ENCODE measurements at places on chromosomes 7 and 10.

GRCh38 chr10:17418249-17418648 is 36.1 kb downstream of the ST8SIA6 start:
- DNase-seq = no peak

DNA sequence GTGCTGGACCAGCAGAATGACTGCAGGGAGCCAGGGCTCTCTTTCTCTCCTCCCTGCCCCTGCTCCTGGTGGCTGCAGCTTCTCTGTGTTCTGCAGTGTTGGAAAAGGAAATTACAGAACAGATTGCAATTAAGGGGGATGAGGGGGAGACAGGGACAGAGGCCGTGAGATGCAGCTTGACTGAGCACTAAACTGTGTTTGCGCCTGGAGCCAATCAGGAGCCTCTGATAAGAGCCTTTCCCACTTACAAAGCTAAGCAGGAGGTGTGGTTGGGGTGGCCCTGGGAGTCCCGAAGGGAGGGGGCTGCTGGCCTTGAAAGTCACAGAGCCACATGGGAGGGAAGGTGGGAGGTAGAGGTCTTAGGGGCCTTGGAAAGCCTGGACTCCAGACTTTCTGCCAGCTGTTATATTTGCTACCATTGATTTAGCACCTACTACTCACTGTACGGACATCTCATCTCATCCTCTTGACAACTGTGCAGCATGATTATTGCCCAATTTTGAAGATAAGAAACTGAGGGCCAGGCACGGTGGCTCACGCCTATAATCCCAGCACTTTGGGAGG is 26.7 kb downstream of the TRIM8 start:
- DNase-seq = no peak

GRCh38 chr7:131067220-131067619 is 260.5 kb upstream of the MKLN1 start:
- no peak for DNase-seq

DNA sequence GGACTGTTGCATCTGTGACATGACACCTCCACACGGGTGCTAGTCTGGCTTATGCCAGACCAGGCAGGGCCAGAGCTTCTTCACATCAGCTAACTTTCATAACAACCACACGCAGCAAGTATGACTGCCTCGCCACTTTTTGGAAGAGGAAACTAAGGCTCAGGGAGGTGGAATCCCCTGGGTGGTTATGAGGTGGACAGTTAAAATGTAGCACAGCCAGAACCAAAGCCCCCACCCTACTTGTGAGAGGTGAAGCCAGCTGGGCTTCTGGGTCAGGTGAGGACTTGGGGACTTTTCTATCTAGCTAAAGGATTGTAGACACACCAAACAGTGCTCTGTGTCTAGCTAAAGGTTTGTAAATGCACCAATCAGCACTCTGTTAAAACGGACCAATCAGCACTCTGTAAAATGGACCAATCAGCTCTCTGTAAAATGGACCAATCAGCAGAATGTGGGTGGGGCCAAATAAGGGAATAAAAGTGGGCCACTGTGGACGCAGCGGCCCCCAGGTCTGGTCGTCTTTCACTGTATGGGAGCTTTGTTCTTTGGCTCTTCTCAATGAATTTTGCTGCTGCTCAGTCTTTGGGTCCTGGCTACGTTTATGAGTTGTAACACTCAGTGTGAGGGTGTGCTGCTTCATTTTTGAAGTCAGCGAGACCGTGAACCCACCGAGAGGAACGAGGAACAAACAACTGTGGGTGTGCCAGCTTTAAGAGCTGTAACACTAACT is 171.0 kb downstream of the PTPN20 start:
- DNase-seq = no peak
